ENCODE measurements at places on chromosomes 6 and 20.

DNA sequence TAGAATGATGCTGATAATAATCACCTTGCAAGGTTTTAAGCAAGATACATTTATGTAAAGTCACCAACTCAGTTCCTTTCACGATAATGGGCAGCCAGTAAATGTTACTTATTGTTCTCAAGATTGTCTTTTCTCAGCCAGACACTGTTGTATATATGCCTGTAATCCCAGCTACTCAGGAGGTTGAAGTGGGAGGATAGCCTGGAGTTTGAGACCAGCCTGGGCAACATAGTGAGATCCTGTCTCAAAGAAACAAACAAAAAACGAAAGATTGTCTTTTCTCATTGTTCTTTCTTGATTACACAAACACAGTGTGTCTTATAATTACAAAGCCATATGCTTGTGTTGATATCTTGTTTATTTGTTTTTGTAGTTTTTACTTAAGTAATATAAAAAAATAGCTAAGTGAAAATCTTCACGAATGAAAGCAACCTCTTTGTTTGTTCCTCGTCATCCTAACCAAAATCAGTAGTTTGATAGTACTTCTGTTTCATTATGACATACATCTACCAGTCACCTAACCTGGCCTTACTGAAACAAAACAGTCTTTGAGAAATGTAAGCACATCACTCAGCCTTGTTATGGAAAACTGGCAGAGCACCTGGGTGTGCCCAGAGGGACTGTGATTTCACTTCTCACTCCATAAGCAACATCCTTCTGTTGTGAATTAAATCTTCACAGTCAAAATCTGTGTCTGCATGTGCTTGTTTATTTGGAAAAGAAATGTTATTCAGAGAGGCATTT is 436.2 kb upstream of the SOX4 start:
- DNase-seq = no peak

DNA sequence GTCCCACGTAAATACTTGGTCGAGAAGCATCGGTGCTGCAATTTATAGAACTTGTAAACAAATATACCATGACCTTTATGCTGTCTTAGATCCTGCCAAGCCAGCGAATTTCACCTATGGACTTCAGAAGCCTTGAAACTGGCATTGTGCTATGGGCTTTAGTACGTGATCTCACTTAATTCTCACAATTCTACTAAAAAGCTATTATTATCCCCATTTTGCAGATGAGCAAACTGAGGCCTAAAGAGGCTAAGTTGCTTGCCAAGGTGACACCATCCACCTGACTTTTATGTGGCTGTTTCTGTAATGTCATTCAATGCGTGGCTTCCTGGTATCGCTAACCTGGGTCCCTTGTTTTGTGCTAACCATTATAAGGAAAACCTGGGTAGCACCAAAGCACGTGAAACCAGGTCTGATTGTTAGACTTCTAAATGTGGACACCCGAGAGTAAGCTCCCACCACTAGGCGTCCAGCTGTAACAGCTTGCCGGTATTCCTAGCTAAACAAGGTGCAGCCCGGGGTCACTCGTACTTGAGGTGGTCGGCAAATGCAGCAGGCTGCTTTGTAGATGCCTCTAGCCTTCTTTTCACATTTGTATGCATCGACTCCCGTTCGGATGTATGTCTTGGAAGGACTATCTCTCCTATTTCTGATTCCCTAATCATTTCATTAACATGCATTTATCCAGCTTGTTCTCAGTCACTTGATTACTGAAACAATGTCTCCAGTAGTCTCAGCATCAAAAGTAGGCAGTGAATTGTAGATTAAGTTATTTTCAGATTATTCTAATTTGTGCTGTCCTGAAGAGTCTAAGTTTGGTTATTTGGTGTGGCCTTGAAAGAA is 1.1 kb downstream of the SYNJ2 start:
- DNase-seq = no peak

DNA sequence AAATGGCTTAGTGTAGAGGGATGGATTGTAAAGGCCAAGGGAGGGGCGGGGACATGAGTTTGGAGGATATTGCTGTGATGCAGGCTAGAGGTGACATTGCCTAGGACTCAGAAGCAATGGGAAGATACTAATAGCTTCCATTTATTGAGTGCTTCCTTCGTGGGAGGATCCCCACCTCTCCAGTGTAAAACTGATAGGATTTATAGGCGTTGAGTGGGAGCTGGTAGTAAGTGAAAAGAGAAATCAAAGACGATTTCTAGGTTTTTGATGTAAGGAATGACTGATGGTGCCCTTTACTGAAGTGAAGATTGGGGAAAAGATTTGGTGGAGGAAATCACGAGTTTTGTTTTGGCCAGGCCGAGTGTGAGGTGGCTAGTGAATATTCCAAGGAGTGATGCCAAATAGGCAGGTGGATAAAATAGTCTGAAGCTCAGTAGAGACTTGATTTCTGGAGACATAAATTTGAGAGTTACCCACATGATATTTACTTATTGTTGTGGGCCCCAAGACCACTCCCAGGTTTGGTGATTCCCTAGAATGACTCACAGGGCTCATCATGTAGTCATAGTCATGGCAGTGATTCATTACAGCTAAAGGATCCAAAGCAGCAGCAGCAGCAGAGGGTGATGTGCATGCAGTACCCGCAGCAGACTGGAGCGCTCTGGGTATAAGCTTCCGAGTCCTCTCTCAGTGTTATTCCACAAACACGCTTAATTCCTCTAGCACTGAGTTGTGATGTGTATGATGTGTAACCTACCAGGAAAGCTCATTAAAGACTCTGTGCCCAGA is 10.2 kb downstream of the RPRD1B start:
- no peak for DNase-seq

GRCh38 chr20:19056909-19057308 is 155.5 kb upstream of the SLC24A3 start:
- no peak for DNase-seq

GRCh38 chr20:37627060-37627766 is 66.6 kb upstream of the CTNNBL1 start:
- peak; percentile 1 for DNase-seq

GRCh38 chr6:138498629-138499302 is 528 bp downstream of the NHSL1 start:
- no peak for DNase-seq

DNA sequence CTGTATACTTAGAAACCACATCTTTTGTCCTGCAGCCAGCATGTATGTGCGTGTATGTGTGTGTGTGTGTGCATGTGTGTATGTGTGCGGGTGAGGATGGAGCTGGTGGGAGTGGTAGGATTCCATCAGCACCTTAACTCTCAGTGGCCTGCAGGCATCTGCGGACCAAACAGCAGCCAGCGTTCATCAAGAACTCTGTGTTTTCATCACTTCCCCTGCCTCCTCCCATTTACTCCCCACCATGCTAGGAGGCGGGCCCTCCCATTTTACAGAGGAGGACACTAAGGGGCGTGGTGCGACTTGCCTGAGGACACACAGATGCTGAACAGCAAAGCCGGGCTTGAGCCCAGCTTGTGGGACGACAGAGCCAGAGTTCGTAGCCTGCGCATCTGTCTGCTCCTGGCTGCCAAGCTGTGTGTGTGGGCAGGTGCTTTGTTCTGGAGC is 8.9 kb downstream of the VSTM2L start:
- no peak for DNase-seq

DNA sequence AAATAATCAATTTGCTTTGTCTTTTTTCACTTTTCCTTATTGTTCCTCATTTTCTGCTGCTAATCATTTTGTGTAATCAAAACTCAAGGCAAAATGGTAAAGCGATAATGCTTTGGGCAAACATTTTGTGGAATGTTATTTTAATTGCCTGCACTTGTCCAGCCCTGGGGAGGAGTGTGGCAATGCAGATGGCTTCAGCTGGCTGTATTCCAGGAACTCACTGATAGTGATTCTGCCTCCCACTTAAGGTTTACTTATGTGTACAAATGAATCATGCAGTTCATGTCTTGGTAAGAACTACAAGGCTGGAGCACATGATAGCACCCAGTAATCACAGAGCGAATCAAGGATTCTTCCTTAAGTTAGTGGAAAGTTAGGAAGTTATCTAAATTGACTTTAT is 107.8 kb downstream of the COL19A1 start:
- DNase-seq = no peak

- no peak for DNase-seq
These were observed 133.8 kb upstream of the CCN2 start for GRCh38 chr6:132084811-132085509.

DNA sequence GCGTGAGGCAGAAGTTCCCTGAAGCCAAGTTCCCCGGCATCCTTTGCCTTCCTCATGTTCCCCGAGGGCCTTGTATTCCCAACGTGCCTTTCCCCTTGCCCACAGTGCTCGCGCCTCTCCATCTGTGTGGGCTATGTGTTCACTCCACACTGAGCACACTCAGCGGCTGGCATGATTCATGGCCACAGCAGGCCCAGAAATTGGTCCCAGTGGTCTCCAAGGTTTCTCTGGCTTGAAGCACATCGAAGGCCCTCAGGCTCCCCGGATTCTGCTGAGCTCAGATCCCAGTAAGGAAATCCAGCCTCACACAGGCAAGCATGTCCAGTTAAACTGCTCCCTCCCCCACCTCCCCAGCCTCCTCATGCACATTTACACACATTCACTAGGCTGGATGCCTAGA is 123.6 kb downstream of the ISM1 start:
- DNase-seq = no peak

DNA sequence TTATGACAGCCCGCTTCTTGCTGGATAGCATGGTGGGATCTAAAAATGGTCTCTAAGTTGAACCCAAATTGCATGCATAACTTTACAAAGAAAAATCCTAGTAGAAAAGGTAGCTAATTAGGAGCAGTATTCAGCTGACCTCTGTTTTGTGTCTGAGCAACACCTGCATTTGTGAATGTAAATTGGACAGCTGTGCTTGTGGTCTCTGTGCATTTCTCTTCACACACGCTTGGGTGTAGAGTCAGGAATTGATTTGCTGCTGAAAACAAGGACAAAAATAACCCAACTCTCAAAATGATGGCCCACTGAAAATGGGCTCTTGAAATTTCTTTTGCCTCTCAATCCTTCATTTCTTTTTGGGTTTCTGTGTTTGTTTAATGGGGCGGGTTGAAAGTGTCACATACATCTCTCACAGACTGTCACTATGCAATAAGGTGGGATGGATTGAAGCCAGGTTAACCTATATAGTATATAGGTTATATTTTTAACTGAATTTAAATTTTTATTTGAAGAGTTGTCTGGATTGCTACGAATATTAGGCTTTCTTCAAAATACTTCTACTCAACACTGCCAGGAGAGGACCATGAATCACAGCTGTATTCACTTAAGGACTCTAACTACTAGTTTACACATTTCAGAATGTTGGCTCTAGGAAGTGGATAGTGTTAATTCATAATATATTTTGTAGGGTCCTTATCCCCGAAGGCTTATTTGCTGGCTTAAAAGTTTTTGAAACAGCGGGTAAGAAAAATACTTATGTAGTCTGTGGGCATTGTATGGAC is 46.5 kb downstream of the SOBP start:
- no peak for DNase-seq

DNA sequence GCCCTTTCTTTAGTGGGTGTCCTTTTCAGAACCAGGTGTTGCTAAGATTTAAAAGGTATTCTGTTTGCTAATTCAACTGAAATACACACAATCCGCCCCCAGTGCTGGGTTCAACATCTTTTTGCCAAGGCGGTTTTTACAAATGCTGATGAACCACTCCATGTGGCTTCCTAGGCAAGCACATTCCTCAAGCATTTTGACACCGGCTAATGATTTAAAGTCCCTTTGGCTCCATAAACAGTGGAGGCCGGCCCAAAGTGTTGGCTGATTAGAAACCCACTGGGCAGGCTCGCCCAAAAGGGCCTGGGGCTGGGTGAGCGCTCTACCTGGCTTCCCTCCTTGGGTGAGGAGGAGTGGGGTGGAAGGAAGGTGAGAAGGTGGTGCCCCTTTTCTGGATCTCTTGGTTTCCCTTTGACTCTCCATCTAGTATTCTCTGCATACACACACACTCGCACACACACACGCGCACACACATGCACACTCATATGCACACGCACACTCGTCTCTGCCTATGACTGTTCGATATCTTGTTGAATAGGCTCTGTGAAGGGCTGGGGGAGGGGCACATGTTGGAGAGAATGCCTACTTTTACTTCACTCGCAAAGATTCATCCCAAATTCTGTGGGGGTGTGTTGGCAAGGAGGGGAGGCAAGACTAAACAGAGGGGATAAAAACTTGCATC is 66.7 kb upstream of the ARMC2 start:
- DNase-seq = no peak

- DNase-seq = no peak
These were observed 218.3 kb upstream of the PRDM1 start for GRCh38 chr6:105867821-105868220.

- DNase-seq = no peak
These were observed 14.3 kb upstream of the ZC3H12D start for GRCh38 chr6:149499066-149499465.

- DNase-seq = no peak
These were observed 4.7 kb downstream of the ADA start for GRCh38 chr20:44646641-44647274.

GRCh38 chr6:38489951-38490350 is 149.8 kb downstream of the BTBD9 start:
- no peak for DNase-seq

DNA sequence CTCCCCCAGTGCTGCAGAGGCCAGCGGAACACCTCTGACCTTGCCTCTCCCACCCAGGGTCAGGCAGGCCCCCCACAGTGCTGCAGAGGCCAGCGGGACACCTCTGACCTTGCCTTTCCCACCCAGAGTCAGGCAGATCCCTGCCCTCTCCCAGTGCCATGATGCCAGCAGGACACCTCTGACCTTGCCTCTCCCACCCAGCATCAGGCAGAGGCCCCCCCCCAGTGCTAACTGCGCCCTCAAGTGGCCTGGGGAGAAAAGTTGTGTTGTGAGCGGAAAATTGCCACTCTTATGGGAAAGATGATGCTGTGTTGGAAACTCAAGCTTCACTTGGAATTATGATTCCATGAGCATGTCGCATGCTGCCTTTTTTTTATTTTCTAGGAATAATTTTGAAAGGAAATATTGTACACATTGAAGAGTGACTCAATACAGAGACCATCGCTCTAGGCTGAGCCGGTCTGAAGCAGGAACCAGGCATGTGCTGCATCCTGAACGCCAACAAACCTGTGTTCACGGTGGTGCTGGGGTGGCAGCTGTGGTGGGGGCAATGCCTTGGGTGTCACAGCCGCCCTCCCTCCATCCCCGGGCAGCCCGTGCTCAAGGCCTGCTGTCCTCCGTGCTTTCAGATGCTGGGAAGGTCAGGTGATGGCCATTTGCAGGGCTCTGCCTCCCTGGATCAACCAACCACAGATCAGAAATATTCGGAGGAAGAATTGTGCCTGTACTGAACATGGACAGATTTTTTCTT is 98.6 kb downstream of the CDH4 start:
- DNase-seq = no peak

GRCh38 chr6:153677522-153677921 is 361.5 kb upstream of the OPRM1 start:
- no peak for DNase-seq

- DNase-seq = no peak
These were observed 203.3 kb downstream of the SLC24A3 start for GRCh38 chr20:19415786-19416185.

- no peak for DNase-seq
These were observed 486.8 kb downstream of the FRK start for GRCh38 chr6:115573861-115574260.
